ENCODE measurements at places on chromosomes 6 and 20.

DNA sequence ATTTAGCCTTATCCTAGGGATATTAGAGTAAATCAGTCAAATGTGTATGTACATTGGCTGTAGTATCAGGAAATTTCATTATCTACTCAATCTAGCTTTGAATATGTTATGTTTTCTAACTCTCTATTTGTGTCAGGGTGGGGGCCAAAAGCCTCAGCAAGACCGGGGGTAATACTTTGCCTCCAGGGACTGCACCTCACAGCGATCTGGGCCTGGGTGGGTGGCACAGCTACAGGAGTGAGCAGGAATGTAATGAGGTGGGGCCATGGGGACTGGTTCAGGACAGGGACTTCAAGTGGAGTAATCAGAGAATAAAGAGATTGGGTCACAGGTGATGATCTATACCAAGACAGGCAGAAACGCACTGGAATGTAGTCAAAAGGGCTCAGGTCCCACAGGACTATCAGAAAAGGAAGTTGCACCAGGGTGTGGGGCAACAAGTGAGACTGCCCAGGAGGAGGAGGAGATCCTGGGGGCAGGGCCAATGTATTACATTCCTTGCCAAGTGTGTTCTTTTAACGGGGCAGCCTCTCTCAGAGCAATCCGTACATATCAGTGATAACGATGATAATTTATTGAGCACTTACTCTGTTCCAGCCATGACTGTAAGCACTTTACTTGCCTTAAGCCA lies 54.0 kb downstream of the PIGU start:
- no peak for DNase-seq

GRCh38 chr6:44535967-44536366 lies 148.5 kb downstream of the CDC5L start:
- no peak for DNase-seq

DNA sequence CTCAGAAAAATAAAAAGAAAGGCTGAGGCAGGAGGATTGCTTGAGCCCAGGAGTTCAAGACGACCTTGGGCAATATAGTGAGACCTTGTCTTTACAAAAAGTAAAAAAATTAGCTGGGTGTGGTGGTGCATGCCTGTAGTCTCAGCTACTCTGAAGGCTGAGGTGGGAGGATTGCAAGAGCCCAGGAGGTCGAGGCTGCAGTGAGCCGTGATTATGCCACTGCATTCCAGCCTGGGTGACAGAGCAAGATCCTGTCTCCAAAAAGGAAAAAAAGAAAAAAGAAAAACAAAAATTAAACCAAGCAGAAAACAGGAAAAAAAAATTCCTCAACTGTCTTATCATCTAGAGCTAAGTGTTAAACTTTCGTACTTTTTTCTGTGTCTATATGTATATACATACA lies 12.4 kb upstream of the SRSF3 start:
- no peak for DNase-seq

DNA sequence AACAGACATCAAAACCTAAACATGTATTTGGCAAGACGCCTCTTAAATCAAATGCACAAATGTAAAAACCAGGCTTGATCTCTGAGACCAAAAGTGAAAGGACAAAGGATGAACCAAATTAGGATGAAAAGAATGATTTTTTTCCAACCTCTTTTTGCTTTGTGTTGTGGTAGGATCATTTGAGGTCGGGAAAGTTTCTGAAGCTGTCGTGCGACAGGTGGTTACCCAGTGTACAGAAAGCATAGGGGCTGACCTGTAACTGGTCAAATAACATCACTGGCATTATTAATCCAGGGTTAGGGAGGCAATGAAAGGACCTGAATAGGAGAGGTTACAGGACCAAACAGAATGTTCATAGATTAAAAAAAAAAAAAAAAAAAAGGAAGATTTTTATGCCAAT lies 18.1 kb upstream of the NOL7 start:
- DNase-seq = no peak

- DNase-seq = no peak
Observed at GRCh38 chr20:8118039-8118438, 14.0 kb upstream of the PLCB1 start.

DNA sequence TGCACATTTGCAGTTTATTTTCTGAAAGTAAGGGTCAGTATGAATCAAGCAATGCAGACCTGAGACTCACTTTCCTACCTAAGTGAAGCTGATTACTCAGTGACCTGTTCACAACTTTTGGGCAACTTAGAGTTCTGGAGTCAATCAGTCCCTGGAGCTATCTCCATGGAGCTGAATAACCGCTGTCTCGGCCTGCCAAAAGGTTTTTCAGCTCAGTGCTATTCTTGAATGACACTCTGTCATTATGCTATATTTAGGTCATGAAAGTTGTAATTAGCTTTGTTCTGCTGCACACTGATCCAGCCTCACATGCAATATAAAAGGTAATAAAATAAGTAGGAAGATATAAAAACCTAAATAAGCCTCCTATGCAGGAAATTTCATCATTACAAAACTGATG lies 356.0 kb downstream of the BMP2 start:
- DNase-seq = no peak

DNA sequence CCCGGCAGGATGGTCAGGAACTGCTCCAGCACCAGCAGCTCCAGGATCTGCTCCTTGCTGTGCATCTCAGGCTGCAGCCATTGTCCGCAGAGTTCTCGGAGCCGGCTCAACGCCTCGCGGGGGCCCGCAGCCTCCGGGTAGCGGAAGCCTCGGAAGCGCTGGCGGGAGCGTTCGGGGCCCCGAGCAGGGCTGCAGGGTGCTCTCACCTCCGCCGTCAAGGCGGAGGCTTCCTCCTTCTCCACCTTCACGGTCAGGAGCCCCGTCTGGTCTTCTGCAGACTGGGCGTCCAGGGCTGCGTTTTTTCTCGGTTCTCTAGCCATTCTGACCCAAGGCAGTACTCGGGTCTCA lies 434 bp downstream of the ZKSCAN4 start:
- DNase-seq = no peak

GRCh38 chr20:12695937-12696336 lies 312.8 kb upstream of the SPTLC3 start:
- no peak for DNase-seq

DNA sequence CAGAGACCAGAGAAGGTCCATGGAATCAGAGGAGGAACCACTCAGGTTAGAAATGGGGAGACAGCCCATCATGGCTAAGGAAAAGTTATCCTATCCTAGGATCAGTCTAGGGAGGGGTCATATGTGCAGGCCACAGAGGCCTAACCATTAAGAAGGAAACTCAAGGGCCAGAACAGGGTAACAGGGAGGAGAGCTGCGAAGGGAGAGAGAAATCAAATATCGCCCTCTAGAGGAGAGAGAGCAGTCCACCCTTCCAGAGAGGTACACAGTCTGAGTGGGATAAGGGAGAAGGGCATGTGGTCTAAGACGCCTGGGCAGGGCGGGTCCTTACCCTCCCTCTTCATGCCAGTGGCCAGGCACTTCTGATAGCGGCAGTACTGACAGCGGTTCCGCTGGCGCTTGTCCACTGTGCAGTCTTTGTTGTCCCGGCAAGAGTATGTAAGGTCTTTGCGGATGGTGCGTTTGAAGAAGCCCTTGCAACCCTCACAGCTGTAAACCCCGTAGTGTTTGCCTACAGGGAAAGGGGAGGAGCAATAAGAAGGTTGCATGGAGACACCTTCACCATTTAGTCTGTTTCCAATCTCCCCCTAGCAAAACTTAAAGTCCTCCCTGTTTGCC lies 2.9 kb downstream of the RXRB start:
- DNase-seq = peak; percentile 51

DNA sequence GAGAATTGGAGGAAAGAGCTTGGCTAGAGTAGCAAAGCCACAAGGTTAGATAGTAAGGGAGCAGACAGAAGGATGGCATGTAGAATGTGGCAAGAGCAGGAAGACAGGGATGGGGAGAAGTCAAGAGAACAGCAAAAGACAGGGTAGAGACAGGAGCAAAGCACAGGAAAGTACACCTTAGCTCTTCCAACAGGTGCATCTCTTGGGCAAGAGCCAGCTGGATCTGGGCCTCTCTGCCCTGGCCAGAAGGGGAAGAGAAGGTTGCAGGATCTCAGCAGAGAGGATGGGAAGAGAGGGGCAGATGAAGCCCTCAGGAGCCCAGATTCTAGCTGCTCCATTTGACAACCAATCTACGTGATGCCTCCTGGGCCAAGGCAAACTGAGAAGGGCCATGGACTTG lies 16.7 kb downstream of the SCUBE3 start:
- no peak for DNase-seq

DNA sequence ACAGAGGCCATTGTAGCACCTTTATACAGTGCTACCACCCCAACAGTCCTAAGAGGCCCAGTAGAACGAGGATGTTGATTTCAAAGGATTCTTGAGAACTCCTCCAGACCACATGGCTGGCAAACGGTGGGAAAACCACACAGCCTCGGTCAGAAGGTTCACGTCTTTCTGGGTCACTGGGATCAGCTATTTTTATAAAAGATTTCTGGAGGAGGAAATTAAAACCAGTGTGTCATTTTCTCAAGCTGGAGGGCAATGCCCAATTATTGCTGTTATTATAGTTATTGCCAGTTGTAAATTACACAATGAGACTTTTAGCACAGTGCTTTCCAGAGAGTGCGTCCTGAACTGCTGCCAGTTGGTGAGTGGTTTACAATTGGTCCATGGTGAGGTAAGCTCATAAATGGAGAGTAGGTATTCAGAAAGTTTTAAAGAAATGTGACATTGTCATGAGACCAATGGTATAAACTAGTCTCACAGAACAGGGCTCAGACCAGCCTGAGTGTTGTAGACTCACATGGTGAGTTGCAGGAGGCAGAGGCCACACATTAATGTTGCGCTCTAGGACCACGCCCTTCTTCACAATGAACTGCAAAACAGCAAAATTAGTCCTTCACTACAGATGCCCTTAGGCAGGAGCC lies 8.4 kb upstream of the PPP1R14C start:
- peak; percentile 48 for DNase-seq

DNA sequence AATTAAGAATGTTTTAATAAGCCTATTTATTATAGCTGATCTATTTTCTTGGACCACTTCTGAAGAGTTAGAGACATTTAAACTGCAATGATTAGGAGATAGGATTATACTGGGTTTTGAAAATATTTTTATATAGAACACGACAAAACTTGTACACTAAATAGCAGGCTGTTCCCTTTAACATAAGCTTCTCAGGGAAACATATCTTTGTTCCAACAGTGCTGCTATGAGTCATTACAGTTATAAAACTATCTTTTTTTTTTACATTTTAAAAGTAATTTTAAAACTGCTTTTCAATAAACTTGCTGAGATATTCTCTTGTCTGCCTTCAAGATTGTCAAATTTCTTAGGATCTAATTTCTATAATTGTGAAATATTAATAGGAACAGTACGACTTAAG lies 389.1 kb downstream of the ARHGAP18 start:
- no peak for DNase-seq

- no peak for DNase-seq
Observed at GRCh38 chr6:152049502-152049901, 242.0 kb downstream of the ESR1 start.

GRCh38 chr20:56752274-56752673 lies 123.2 kb downstream of the TFAP2C start:
- no peak for DNase-seq

DNA sequence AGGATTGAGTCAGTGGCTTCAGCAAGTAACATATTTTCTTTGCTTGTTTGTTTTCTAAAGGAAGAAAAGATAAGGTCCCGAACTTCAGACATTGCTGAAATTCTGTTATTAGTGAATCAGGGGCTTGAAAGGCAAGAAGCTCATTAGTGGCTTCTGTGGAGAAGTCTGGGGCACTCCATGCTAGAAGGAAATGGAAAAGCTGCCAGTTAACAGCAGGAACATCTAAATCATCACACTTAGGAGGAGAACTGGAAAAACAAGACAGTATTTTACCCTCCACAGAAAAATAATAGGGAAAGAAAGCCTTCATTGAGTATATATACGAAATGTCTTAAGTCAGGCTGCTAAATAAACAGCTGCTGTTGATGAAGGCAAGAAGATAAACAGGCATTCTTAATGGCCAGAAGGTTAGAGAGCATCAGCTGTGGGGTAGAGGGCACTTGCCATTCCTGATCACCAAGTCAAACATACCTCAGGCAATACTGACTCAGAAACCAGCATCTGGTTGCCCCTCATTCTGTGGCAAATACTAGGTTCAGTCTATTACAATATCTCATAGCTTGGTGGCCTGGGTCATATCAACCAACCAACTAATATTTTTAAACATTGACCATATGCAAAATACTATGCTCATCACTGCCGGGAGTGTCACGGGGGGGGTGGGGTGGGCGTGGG lies 143.2 kb upstream of the TENT5A start:
- DNase-seq = no peak

GRCh38 chr6:100344761-100345160 lies 120.0 kb downstream of the SIM1 start:
- DNase-seq = no peak

DNA sequence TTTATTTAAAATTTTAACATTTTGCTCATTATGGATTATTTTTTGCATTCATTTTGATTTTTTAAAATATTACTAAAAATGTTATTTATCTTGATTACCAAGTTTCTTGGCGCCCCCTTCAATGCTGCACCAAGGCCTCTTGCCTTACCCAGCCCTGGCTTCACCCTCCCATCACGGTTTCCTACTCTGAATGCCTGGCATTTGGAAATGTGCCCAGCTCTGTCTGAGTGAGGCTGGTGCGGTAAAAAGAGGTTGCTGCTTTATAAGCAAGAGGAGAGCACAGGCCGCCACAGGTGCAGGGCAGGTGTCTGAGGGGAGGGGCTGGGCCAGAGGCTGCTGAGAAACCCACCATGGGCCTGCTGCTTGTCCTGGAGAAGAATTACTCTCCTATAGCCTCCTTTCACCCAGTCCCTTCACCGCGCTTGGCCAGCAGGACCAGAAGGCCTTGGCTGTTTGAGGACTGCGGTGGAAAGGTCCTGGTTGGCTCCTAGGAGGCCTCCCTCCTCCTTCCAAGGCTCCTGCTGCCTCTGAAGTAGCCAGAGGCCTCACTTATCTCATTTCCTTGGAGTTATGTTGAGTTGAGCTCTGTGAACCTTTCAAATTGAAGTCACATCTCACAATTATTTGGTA lies 62.6 kb downstream of the BANF2 start:
- DNase-seq = no peak

DNA sequence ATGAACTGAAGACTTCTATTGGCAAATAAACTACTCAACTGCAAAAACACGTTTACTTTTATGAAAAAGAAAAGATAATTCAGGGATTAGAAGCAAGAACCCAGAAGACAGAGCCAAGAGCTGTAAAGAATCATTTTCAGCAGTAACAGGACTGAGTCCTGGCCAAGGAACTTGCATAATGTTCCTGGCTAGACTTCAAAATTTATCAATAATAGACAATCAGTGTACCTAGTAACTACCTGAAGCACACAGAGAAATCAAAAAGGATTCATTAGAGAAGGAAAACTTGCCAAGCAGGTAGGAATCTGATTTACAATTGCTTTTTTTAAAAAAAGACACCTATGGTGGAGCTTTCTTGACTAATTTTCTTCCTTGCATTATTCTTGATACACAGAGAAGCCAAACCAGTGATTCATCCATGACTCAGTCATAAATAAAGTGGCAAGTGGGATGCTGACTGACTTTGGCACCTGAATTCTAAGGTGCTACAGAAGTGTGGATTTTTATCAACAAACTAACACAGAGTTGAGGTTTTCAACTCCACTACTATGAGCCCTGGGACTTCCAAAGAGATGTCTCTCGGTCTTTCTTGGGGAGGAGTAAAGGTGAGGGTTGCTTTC lies 281.3 kb downstream of the BMP7 start:
- DNase-seq = no peak

- no peak for DNase-seq
Observed at GRCh38 chr6:35094183-35094582, 47.0 kb downstream of the TCP11 start.
